ENCODE measurements at places on chromosomes 12 and 14.

GRCh38 chr12:103547929-103548328 lies 39.1 kb upstream of the STAB2 start:
- DNase-seq: no peak

DNA sequence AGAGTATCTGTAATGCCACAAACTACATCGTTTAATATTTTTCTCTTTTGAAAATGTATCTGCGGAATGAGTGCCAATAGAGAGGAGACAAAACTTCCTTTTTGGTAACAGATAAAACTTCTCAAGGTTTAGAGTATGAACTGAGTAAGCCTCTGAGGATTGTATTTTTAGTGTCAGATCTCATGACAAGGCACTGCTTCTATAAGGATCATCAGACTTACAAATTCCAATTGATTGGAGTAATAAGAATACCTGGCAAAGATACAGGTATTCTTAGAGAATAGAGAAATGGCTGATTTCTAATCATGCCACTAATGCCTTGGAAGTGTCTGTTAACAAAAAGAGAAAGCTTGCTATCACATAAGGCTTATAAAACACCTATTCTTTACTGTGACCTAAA lies 45.3 kb downstream of the SLC35F4 start:
- DNase-seq: no peak

DNA sequence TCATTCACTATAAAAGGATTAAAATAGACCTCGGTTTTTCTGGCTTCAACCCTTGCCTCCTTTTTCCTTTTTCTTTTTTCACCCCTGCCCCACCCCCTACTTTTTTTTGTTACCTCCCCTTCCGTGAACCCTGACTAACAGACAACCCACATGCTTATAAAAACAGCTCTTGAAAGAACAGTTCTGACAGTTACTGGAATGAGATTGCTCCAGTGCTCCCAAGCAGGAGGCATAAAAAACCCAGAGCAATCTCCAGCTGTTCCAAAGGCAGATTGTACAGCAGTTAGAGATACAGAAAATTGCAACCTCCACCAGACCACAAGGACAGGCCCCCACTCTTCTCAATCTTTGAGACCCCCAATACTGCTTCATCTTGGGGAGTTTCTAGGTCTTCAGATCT lies 29.9 kb upstream of the TMEM260 start:
- no peak for DNase-seq

GRCh38 chr12:65594409-65594808 lies 229.9 kb upstream of the HMGA2 start:
- DNase-seq: no peak

GRCh38 chr12:6823182-6824084 lies 1.8 kb downstream of the GPR162 start:
- DNase-seq: no peak

DNA sequence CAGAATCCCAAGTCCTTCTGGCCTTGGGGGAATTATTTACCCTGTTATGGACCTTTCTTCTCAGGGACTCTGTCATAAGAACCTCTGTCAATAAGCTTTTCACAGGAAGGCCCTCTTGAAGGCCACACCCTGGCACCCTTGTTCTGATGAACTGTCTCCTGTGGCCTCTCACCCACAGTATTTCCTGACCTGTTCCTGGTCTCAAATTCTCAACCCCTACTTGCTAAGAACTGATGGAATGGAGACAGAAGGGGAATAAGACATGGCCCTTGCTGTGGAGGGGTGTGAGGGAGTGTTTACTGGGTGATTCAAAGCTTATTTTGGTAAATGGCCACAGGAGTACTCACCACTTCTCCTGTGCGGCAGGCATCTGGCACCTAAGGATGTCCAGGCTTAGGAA lies 1082.9 kb downstream of the BCL11B start:
- no peak for DNase-seq

DNA sequence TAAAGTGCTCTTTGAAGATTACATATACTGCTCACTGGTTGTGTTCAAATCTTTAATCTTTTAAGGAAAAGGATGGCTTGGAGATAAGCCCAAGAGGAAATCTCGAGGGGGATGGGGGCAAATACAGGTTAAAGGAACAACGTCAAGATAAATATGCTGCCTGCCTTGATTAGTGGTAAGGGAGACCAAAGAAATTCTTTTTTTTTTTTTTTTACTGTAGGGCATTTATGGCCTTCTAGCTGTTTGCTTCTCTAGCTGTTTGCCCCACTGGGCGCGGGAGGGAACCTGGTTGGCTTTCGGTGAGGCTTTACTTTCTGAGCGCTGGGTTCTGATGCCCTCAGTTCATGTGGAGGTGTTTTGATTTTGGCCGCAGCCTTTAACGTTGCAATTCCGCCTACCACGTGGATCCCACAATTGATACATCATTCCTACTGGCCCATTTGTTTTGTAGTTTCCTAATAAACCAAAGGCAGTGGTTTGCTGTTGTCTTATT lies 5.7 kb downstream of the CCND2 start:
- no peak for DNase-seq

DNA sequence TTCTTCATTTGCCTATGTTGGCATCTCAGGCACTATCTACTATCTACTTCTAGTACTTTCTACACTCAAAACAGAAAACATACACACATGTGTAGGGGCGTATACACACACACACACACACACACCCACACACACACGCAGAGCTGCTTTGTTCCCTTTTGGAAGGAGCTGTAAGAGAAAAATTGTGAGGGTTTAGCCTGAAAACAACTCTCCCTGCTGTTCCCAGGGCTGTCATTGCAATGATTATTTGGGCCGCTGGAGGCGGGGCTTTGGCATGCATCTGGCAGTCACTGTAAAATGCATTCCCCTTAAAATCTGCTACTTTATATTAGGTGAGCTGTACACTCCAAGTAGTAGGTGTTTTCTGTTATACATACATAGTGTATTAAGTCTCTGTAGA lies 29.1 kb upstream of the SLC38A2 start:
- no peak for DNase-seq

GRCh38 chr12:62522984-62523383 lies 56.4 kb downstream of the MON2 start:
- DNase-seq: no peak

- DNase-seq: no peak
These were observed 1318.4 kb downstream of the TMEM121 start for GRCh38 chr14:106844608-106845285.

- no peak for DNase-seq
These were observed 198.3 kb upstream of the AMIGO2 start for GRCh38 chr12:47277972-47278448.

- DNase-seq: no peak
These were observed 372.8 kb upstream of the KITLG start for GRCh38 chr12:88953029-88953586.

DNA sequence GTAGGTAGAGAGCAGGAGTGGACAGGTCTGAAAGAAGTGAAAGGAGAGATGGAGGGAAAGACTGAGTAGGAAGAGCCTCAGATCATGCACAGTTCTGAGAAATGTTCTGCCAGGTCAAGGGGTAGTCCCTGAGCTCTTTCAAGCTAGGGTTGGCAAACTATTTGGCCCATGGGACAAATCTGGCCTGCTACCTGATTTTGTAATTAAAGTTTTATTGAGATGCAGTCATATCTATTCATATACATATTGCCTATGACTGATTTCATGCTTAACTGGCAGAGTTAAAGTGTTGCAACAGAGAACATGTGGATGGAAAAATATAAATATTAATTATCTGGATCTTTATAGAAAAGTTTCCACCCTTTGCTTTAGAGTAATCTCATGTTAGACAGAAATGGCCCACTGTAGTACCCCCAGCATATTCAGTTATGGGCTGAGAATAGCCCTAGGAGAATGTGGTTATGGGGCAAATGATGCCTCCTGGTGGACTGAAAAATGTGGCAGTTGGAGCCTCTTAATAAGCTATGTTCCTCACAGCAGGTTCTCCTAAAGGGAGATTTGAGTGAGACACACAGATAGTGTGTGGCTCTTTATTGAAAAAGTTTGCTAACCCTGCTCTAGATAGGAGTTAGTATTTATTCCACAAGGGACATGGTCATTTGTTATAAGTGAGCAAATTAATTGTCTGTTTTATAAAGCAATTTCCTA lies 476.9 kb downstream of the LRIG3 start:
- peak; percentile 4 for DNase-seq

GRCh38 chr12:29732191-29732590 lies 51.6 kb downstream of the TMTC1 start:
- DNase-seq: peak; percentile 31

DNA sequence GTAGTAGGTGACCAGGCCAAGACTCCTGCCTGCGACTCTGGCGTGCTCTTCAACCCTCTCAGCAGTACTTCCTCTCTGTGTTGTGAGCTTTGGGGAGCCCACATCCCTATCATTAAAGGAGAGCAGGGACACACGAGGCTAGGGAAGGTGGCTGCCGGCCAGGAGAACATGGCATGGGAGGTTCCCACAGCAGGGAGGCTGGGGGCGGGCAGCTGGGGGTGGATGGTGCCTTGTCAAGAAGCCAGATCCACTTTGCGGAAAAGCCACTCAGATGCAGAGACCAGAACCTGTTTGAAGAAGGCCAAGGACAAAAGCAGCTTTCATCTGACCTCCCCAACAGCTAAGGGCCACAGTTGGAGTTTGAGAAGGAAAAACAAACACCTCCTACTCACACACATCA lies 198.6 kb downstream of the BCL11B start:
- DNase-seq: no peak

DNA sequence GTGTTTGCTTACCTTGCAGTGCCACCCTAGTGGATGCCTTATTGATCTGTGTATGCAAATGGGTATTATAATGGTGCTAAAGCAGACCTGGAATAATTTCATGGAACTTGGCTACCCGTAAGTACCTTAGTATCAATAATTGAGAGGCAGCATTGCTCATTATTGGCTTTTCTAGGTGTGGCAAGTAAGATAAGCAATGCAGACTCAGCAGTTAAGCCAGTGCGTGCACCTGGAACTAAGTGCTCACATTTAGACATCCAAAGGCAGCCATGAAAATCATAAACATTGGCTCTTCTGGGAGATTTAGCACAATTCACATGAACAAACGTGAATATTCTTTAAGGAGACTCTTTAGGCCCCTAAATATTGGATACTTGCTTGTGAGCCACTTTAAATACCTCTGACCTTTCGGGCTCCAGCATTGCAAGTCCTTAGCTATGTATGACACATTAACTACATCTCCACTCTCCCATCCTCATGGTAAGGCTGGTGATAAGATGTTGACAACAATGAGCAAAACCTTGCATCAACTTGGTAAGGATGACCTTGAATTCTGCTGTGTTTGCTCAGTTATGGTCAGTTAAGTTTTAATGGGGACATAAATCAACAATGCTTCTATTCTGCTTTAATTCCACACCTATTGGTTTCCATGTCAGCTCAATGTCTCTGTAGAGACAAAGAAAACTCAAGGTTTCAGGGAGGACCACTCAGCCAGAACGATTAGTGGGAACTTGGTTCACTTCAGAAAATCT lies 112.0 kb downstream of the SLC5A8 start:
- no peak for DNase-seq

DNA sequence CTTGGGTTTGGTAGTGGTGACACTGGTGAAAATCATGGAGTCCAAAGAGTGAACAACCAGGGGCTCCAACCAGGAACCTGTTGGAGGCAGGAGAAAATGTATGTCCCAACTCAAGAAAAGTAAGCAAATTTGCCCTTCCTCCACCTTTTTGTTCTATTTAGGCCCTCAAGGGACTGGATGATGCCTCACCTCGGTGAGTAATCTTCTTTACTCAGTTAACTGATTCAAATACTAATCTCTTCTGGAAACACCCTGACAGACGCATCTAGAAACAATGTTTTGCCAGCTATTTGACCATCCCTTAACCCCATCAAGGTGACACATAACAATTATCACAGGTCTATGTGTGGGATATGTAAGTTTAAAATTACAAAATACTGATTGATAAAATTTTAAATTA lies 272.4 kb upstream of the FOXG1 start:
- no peak for DNase-seq

DNA sequence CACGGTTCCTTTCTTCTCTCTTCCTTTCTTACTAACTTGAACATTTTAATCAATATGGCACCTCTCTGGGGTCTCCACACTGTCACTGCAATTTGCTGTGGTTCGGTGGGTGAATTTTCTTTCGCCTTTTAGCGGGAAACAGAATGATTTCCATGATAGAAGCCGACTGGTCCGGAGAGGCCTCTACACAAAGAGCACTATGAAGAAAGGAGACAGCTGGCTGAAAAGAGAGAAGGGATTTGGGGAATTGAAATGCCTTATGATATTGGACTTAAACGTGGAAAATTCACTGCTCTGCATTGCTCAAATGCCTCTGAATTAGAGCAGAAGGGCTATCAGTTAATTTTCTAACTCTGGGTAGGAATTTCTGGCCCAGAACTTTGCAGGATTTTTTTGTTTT lies 55.9 kb downstream of the KCNA5 start:
- no peak for DNase-seq

- no peak for DNase-seq
These were observed 5.7 kb downstream of the CRADD start for GRCh38 chr12:93682846-93683261.

- peak; percentile 51 for DNase-seq
These were observed 584 bp downstream of the VRK1 start for GRCh38 chr14:96797582-96798349.

DNA sequence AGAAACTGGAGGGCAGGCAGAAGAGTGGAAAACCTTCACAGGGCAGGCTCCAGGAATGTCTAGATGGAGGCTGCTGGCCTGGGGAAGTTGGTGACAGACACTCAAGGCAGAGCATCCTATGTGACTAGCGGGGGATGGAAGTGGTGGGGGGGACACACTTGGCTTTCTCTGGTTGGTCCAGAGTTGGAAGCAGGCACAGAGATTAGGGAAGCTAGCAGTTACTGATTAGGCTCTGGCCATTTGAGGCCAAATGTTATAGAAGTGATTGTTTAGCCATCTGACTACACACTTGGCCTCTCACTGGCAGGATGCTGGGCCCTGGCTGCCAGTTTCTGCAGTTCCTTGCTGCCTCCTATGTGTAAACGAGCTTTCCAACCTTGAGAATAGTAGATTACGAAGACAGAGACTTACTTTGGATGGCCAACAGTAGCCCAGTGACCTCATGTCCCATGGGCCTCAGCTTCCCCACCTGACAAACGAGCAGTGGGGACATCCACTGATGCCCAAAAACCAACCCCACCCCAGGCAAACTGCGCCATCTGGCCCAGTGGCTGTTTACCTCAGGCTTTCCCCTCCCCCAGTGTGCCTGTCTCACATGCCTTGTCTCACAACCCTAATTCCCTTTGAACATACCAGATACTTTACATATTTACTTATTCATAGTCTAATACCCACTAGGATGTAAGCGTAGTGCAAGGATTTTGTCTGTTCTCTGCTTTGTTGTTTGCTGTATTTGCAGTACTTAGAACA lies 102.7 kb downstream of the PAPLN start:
- peak; percentile 76 for DNase-seq

GRCh38 chr12:10873378-10873777 lies 10.7 kb downstream of the PRH1 start:
- no peak for DNase-seq

- DNase-seq: no peak
These were observed 75.8 kb upstream of the HOXC13 start for GRCh38 chr12:53862831-53863230.

DNA sequence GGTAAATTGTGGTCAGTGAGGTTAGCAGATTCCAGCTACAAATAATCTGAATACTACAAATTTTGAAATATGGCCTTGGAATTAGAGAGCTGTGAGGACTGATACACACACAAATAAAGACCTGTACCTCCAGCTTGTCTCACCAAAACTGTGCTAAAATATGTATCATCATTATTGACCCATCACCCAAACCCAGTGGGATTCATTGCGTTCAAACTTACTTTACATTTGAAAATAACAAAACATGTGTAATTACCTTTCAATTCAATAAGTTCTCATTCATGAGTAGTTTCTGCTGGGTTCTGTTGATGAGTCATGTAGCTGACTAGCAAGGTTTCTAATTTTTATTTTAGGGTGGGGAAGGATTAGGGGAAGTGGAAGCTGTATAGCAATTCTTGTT lies 170.9 kb downstream of the MSRB3 start:
- no peak for DNase-seq
